Motor neuron (in vitro differentiated cells): ENCODE measurements at places on chromosomes 6 and 20.

DNA sequence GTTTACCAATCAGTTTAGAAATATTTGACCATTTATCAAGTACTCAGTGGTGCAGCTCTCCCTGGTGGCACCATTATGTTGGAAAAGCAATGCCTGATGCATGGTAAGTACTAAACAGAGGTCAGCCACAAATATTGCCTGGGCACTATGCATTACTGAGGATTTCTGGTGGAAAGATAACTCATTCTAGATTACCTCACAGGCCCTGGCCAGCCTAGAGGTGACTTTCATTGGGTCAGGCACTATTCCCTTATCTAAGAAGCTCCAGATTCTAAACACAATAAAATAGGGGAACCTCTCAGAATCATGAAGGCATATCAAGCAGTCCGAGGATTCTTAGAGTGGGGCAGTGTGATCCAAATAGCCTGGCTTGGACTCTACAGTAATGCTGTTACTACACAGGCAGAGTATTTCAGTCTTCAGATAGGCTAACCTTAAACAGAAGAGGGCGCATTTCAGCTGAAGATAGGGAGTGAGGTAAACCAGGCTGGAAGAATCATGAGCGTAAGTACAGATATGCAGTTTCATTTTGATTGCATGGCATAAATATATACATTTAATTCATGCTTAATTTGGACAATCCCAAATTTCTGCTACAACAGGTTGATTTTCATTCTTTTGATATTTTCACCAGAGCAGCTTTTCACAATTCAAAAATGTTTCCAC, 12.1 kb downstream of the LGSN start:
- ATAC-seq = no peak

DNA sequence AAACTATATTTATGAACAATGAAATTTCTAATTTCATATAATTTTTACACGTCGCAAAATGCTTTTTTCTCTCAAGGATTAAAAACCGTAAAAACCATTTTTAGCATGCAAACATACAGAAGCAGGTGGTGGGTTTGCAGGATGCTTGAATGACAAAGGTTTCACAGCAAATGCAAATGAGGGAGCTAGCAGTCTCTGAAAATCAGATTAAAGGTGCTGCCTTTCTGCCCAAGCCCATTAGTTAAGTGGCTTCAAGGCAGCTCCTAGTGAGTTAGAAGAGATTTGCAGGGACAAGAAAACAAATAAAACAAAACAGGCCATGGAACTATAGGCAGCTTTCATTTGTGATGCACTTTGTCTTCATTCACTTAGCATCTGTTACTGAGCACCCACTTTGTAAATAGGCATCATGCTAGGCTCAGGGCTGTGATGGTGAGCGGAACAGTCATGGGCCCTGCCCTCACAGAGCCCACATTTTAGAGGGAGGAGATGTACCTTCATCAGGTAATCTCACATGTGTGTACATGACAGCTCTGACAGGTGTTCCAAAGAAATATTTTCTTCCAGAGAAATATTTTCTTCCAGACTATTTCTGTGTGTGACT, 29.5 kb downstream of the NAPB start:
- ATAC-seq = no peak

DNA sequence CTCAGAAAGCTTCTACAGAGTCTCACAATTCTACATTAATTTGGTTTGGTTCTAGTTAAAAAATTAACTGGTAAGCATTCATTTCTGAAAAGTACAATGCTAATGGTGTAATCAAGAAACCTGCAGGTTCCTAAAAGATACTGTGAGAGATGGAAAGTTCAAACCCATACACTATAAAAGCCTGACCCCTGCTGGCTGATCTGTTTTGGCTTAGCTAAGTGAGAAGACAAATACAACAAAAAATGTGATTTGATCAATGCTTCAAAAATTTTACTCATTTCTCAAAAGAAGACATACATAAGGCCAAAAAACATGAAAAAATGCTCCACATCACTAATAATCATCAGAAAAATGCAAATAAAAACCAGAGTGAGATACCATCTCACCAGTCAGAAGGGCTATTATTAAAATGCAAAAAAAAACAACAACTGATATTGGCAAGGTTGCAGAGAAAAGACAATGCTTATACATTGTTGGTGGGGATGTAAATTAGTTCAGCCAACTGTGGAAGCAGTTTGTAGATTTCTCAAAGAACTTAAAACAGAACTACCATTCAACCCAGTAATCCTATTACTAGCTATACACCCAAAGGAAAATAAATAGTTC, 102.8 kb downstream of the MOXD1 start:
- ATAC-seq = no peak

DNA sequence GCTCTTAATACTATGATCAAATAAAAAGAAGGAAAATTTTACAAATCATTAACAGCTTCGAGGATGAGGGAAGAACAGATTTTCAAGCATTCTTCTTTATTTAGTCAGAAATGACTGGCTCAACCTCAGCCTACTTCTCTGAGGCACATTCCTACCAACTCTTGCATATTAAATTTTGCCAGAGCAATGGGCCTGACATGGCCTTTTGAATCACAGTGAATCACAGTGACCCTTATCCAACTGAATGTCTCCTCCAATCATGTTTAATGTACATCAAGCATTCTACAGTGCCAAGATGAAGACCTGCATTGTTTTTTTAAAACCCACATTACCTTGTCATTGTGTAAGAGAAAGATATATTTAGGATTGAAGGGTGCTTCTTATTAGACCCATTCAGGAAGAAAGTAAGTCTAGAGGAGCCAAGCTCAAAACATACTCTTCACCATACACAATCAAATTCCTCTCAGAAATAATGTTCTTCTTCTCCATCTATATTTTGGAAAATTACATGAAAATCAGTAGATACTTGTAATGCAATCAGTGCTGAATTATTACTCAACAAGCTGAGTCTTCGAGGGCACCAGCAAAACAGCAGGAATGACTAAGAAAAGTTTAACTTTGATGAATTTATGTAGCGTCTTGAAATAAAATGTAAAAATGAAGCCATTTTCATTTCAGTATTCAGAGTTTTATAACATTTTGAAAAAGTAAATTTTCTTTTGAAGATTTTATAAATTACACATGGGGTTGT, 44.1 kb upstream of the MOXD1 start:
- peak; percentile 96 for ATAC-seq

- ATAC-seq = no peak
Measured at GRCh38 chr20:47136782-47137181, 219.7 kb downstream of the ZMYND8 start.

GRCh38 chr6:106113256-106113959, 27.3 kb downstream of the PRDM1 start:
- no peak for ATAC-seq

DNA sequence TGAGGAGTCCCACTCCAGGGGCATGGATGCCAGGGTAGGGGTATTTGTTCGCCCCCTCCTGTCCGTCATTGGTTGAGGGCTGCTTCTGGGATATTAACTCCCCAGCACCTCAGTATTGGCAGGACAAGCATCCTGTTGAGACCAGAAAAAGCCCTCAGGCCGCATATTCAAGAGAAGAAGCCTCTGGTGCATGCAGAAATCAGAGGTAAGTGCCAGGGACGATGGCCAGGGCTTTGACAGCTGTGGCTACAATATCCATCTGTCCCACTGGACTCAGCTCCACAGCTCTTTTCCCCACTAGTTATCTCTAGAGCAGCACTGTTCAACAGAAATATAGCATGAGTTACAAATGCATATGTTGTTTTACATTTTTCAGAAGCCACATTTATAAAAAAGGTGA, 651.3 kb downstream of the KIF16B start:
- no peak for ATAC-seq

DNA sequence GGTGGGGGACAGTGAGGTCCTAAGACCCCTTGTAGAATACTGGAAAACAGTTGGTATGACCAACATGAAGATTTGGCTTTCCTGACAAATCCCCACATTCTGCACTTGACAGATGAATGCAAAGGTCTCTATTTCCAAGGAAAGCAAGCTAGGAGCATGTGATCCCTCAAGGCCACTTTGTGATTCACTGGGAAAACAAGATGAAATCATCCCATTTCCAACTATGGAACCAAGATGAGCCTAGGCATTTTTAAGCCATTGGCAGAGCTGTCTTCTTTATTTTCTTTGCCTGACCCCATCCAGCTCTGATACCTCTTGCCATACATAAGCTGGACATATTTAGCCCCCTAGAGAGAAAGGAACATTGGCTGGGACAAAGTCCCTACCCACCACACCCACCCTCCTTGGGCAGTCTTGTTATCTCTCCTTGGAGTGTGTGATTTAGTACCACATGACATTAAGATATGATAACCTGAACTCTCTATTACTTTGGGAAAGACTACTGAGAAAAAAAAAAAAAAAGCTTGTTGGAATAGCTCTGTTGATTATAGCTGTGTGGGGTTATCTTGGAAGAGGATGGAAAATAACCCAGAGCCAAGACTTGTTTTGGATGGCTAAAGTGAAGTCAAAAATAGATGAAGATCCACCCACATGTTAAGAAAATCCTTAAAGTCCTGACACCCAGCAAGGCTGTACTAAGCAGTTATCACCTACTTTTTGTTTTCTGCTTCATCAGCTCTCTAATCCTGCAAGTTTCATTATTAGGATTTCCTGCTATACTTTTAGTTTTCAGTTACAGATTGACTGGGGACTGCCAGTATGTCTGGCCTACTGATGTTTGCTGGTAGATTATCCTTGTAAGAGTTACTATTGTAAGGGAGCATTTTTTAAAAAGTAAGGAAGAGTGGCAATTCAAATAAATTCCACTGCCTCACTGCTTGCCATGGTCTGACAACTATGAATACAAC, 90.1 kb upstream of the PREP start:
- no peak for ATAC-seq

GRCh38 chr6:116029535-116029934, 31.2 kb downstream of the FRK start:
- no peak for ATAC-seq

DNA sequence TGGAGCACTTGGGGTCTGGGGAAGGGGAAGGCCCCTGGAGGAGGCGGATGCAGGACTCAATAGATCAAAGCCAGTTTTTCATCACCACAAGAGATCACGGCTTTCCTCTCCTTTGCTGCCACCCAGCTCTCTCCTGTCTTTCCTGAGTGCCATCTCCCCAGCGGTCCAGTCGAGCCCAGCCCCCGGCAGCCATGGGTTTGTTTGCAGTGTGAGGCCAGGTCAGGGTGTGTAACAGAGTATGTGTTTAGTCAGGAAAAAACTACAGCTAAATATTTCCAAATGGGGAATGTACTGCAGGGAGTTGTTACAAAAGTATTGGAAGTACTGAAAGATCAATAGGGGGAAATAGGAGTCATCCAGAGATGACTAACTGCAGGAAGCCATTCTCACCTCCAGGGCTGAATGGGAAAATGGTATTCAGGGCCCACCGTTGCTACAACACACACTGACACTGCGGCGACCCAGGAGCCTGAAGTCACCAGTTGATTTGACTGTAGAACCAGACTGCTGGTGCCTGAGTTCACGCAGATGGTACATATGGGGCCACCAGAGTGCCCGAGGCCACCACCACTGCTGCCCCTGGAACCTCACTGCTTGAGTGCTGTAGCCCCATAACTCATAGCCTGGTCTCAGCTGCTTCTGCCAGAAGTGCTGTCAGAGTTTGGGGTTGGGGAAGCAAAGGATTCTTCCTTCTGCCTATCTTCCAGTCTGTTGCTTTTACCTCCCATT, 23.6 kb upstream of the FANCE start:
- ATAC-seq = no peak

- ATAC-seq = no peak
Measured at GRCh38 chr20:12093057-12093796, 175.5 kb downstream of the BTBD3 start.

- ATAC-seq = no peak
Measured at GRCh38 chr20:22533823-22534751, 50.3 kb downstream of the FOXA2 start.

GRCh38 chr6:28105245-28105639, 19.2 kb upstream of the ZSCAN16 start:
- ATAC-seq = no peak

- ATAC-seq = peak; percentile 54
Measured at GRCh38 chr6:33116841-33117711, 41.3 kb downstream of the HLA-DPB1 start.

DNA sequence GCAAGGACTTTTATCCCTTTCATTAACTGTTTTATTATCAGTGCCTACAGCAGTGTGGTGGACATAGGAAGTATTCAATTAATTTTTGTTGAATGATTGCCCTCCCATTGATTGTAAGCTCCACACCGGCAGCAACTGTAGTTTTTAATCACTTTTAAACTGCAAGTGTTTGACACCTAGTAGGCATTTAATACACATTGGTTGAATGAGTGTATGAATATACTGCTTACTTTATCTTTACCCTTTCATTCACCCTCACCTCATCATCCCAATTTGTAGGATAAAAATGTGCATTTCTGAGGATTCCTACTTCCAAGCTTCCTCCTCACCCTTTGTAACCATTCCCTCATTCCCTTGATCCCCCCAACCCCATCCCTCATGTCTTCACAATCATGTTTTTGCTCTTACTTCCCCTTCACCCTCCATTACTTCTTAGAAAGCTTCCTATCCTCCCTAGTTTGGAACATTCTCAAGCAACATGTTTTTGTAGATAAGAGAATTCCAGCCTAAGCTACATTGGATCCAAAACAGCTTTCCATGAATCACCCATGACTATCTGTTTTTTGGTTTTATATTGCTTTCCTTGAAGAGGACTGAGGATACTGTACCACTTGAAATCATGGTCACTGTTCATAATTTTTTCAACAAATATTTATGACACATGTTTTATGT, 955 bp upstream of the SLC26A8 start:
- no peak for ATAC-seq

DNA sequence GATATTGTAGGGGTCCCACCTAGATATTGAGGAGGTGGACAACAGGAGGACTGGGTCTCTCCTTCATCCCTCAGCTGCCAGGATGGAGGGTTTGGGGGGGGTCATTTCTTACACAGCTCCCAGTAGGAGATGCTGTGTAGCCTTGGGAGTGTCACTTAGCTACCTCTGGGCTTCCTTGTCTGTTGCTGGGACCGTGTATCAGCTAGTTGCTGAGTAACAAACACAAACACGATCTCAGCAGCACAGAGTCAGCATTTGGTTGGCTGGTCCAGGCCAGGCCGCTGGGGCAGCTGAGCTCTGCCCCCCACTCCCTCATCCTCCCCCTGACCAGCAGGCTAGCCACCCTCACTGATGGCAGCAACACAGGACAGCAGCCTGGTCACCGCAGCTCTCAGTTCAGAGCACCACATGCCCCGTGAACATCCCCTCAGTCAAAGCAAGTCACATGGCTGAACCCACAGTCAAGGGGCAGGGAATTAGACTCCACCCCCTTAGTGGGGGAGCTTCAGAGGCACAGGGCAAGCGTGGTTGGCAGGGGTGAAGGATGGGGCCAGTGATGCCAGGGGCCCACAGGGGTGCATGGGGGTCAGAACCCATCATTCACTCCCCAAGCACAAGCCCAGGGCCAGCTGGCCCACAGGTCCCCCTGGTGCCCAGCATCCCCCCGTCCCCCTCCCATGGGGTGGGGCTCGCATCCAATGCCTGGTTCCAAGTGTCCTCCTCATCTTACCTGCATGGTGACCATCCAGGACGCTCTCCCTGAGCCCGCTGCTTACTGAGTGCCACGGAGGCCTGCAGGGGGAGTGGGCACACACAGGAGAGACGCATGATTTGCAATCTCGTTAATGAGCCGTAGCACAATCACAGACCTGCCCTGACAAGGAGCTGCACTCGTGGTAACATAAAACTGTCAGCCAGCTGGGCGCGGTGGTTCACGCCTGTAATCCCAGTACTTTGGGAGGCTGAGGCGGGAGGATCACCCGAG, 112.4 kb downstream of the TAF4 start:
- ATAC-seq = no peak

- ATAC-seq = no peak
Measured at GRCh38 chr6:13472099-13472498, 15.3 kb downstream of the GFOD1 start.

- peak; percentile 65 for ATAC-seq
Measured at GRCh38 chr6:13733178-13733887, 21.7 kb upstream of the RANBP9 start.

- ATAC-seq = no peak
Measured at GRCh38 chr6:169265486-169266131, 12.0 kb upstream of the THBS2 start.
